ENCODE measurements at places on chromosomes 3 and 15.

DNA sequence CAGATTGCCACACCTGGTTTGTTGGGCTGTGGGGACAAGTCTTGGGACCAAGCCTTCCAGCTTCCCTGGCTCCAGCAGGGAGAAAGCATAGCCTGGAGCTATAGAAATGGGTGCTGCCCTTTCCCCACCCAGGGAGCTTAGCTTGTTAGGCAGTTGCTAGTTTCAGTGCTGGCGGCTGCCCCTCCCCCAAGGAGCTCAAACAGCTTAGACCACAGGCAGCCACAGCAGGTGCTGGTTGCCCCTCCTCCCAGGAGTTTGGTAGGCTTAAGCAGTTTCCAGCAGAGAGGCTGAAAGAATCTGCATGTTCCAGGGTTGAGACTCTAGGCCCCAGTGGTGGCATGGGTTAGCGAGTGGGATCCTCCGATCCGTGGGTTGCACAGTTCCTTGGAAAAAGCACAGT is 889.7 kb downstream of the IGSF11 start:
- no peak for DNase-seq

- DNase-seq = no peak
Measured at GRCh38 chr15:96462768-96463750, 132.6 kb downstream of the NR2F2 start.

DNA sequence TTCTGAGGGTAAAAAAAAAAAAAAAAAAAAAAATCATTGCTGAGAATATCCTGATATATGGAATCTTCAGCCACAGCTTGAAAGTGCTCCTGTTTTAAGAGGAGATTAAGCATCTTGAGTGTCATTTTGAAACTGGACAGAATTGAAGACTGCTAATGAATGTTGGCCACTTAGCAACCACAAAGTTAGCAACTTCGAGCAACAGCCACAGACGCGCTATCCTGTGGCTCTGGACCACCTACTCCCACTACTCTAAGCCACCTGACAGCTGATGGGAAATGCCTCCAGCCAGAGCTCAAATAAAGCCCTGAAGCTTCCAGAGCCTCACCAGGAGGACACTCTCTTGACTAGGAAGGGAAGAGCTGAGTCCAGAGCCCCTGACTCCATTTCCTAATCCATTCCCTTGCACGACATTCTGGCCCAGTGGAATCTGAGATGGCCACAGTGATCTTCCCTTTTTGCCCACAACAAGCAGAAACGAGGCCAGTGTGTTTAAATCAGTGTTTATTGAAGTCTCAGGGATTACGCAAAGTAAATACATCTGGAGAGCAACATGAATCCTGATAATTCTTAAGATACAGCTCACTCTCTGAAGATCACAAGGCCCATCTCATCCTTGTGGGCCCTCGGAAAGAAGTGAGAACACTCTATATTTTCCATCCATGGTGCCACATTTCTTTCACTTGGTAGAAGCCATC is 58.6 kb downstream of the TMEM212 start:
- no peak for DNase-seq

- peak; percentile 55 for DNase-seq
Measured at GRCh38 chr3:9398700-9399336, 1.4 kb downstream of the SETD5 start.

- DNase-seq = no peak
Measured at GRCh38 chr15:96948981-96949380, 618.5 kb downstream of the NR2F2 start.

GRCh38 chr3:167032267-167032876 is 347.7 kb downstream of the ZBBX start:
- DNase-seq = peak; percentile 24

GRCh38 chr3:128463771-128464170 is 2.9 kb downstream of the DNAJB8 start:
- no peak for DNase-seq

GRCh38 chr3:5232570-5232969 is 45.1 kb downstream of the EDEM1 start:
- DNase-seq = no peak

GRCh38 chr3:57078635-57079473 is 18.4 kb downstream of the SPATA12 start:
- DNase-seq = peak; percentile 50

DNA sequence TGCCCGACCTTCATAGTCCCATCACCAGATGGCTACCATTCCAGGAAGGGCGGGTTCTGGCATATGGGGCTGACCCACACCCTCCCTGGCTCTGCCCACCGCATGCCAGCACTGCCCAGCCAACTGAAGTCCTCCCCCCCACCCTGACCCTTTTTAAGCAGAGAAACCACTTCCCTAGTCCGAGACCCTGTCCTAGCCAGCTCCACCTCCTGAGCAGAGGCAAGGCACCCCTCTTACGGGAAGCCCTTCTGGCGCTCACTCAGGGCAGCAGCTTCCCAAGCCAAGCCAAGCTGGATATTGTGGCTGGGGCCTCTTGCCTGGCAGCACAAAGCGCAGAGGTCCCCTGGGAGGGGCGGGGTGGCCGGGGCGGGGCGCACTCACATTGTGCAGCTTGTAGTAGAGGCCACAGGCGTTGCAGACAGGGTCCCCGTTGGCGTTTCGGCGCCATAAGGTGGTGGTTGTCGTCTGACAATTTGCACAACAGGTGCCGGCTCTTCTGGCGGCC is 11.5 kb downstream of the GATA2 start:
- no peak for DNase-seq

- peak; percentile 75 for DNase-seq
Measured at GRCh38 chr15:75891895-75892294, 11.8 kb upstream of the FBXO22 start.

- no peak for DNase-seq
Measured at GRCh38 chr3:12179441-12179840, 20.7 kb upstream of the TIMP4 start.

DNA sequence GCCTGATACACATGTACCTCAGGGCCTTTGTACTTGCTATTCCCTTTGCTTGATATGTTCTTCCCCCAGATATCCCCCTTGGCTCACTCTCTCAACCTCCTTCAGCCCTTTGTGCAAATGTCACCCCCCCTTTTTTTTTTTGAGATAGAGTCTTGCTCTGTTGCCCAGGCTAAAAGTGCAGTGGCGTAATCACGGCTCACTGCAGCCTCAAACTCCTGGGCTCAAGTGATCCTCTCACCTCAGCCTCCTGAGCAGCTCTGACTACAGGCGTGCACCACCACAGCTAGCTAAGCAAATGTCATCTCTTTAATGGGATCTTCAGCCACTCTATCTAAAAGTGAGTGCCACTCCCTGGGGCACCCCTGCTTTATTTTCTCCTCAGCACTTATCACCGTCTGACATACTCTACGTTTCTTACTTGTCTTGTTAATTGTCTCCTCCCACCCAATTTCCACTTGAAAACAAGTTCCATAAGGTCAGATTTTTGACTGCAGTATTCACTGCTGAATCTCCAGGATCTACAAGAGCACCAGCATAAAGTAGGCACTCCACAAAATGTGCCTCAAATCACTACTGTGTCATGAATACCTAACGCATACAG is 14.6 kb downstream of the IP6K2 start:
- no peak for DNase-seq

DNA sequence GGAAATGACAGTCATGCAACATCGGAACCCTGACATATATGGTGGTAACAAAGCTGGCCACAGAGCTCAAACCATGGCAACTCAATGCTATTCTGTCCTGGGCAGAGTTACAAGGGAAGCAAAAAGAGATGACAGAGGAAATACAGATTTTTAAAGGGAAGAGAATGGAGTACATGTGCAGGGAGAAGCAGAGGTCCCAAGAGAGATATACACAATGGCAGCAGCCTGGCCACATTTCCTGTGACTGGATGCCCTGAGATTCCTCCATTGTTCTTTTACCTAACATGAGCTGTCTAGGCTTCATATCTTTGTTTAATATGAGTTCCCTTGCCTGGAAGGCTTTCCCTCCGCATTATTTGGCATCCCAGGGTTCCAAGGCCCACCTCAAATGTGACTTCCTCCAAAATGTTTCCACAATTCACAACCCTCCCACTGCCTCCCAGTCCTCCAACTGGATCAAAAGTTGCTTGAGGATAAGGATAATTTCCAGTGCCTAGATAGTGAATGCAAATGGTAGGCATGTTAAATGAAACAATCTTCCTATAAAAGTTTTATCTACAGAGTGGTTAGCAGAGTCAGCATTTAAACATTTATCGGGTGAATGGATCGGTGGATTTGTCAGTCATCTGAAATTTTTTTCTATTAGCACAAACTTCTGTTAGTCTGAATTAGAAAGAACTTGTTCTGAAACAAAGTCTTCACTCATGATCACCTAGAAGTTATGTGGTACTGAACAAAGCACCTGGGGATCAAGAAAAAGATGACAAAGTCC is 86.2 kb downstream of the DHX30 start:
- no peak for DNase-seq

DNA sequence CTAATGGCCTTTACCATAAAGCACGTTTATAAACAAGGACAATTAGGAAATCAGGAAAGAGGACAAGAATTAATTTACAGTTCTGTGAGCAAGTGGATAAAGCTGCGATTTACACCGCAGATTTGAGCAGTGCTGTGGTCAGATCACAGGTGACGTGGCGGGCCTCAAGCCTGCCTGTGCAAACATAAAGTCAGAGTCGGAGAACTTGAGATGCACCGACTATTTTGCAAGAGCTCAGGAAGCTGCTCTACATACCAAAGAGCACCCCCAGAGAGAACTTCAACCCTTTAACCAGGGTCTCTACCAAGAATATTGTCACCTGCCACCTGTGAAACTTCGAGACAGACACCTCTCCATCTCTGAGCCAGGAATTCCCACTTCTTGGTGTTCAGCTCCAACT is 35.7 kb downstream of the MECOM start:
- no peak for DNase-seq

DNA sequence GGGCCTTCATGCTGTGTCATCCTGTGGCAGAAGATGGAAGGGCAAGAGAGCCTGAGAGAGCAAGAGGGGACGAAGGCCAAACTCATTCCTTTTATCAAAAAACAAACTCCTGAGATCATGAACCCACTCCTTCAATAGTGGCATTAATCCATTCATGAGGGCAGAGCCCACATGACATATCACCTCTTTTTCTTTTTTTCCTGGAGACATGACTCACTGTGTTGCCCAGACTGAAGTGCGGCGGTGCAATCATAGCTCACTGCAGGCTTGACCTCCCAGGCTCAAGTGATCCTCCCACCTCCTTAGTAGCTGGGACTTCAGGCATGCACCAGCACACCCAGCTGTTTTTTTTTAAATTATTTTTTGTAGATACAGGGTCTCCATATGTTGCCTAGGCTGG is 92.0 kb upstream of the RNU6-1 start:
- DNase-seq = no peak

DNA sequence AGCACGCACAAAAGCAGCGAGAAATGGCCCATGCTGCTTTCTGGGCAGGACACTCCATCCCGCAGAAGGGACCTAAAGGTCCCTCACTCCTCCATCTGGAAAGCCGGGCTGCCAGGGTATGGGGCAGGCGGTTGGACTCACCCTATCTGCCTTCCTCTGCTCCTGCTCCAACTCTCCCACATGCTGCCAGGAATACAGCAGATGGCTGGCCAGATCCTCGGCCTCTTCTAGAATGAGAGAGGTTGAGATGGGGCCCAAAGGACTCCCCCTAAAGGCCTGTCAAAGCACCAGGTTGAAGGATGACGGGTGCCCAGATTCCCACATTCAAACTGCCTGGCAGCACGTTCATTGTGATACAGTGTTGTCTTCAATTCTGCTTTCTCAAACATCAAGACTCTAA is 85.1 kb upstream of the C2CD4B start:
- no peak for DNase-seq

DNA sequence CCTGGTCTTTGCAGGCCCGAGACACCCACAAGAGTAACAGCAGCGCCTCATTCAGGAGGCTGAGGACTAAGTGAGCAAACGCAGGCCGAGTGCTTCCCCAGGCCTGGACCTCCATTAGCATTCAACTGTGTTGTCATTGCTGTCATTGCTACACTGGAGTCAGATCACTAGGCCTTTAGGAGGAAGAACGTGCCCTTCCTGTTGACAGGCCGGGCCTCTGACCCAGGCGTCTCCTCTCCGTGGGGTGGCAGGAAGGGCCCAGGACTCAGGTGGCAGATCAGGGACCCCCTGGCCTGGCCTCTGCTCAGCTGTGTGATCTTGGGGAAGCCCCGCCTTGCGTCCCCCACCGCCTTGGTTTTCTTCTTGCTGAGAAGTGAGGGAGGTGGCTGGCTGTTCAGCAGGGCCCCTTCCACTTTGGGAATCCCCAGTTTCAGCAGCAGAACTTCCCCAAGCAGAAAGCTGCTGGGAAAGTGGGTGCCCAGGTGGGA is 19.1 kb downstream of the ZDHHC19 start:
- DNase-seq = peak; percentile 88

DNA sequence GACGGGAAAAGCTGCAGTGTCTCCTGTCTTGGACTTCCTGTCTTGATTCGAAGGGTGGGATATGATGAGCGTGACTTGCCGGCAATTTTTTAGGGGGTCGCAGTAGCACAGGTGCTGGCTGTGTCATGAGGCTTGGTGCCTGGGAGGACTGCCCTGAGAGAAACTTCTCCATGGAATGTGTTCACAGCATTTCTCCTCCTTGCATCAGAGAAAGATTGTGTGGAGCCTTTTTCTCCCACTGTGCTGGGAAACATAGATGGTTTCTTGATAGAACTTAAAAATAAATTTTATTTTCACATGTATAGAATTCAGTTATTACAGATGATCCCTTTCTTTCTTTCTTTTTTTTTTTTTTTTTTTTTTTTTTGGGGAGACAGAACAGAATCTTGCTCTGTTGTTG is 121.4 kb downstream of the KLHL25 start:
- no peak for DNase-seq

GRCh38 chr3:70989174-70989573 is 594.4 kb downstream of the FOXP1 start:
- DNase-seq = no peak

- no peak for DNase-seq
Measured at GRCh38 chr3:143146486-143147274, 27.1 kb downstream of the CHST2 start.

GRCh38 chr3:188262913-188263683 is 109.1 kb downstream of the LPP start:
- DNase-seq = no peak

- DNase-seq = no peak
Measured at GRCh38 chr3:99012051-99012450, 110.6 kb upstream of the DCBLD2 start.

DNA sequence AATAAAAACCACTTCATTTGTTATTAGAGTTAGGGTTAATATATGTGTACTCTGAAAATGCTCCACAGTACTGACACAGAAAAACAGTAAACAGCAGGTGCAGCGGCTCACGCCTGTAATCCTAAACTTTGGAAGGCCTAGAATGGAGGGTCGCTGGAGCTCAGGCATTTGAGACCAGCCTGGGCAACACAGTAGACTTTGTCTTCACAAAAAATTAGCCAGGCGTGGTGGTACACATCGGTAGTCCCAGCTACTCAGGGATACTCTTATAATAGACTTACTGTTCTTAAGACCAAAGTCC is 40.3 kb downstream of the UACA start:
- no peak for DNase-seq

Measured in KBM-7 (cell line).